ENCODE measurements at places on chromosomes 4 and X.

DNA sequence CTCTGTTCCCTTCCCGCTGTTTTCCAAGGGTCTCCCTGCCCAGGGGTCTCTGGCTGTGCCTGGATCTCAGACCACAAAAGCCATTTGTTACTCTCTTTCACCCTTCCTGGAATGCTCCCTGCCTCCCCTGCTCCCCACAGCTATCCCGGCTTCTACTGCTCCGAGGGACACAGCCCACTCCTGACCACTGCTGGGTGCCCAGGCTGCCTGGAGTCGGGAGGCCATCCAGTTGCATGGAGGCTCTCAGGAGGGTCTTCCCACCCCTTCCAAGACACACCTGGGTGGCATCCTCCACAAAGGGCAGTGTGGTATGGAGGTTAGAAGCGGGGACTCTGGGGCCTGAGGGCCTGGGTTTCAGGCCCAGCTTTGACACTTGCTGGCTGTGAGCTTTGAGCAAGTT, 101.1 kb downstream of the PPP2R2C start:
- DNase-seq, result no peak

DNA sequence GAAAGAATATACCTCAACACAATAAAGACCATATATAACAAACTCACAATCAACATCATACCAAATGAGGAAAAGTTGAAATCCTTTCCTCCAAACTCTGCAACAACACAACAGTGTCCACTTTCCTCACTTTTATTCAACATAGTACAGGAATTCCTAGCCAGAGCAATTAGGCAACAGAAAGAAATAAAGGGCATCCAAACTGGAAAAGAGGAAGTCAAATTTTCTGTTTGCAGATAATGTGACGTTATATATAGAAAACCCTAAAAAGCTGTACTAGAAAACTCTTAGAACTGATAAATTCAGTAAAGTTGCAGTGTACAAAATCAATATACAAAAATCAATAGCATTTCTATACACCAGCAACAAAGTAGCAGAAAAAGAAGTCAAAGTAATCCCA, 107.6 kb downstream of the SOWAHB start:
- DNase-seq, result no peak

- no peak for DNase-seq
Observed at GRCh38 chr4:7381221-7381889, 53.4 kb downstream of the PSAPL1 start.

GRCh38 chr4:136106753-136107152, 1425.5 kb downstream of the PCDH18 start:
- no peak for DNase-seq

- DNase-seq, result no peak
Observed at GRCh38 chrX:7889135-7889534, 38.1 kb downstream of the PNPLA4 start.

DNA sequence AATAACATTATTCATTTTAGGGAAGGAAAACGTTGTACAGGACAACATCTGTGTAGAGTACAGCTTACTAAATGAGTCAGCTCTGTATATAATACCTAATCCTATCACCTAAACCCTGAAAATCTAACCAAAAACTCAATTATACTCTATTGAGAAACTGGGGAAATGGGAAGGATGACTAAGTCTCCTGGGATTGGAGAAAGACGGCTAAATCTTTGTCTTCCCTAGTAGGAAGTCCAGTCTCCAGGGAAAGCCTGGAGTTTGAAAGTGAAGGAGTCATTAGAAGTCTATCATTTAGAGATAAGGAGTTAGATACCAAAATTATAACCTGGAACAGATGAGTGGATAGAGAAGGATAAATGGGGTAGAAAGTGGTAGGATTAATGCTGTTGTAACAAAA, 286.5 kb downstream of the STK32B start:
- DNase-seq, result no peak

- no peak for DNase-seq
Observed at GRCh38 chr4:118957722-118958445, 69.2 kb downstream of the SYNPO2 start.

- DNase-seq, result peak; percentile 50
Observed at GRCh38 chrX:37825215-37825842, 22.0 kb downstream of the DYNLT3 start.

- DNase-seq, result no peak
Observed at GRCh38 chr4:4995103-4995907, 24.0 kb downstream of the CYTL1 start.

- no peak for DNase-seq
Observed at GRCh38 chrX:47515941-47516665, 33.1 kb upstream of the ZNF41 start.

- DNase-seq, result no peak
Observed at GRCh38 chrX:40947276-40947675, 138.0 kb upstream of the USP9X start.

DNA sequence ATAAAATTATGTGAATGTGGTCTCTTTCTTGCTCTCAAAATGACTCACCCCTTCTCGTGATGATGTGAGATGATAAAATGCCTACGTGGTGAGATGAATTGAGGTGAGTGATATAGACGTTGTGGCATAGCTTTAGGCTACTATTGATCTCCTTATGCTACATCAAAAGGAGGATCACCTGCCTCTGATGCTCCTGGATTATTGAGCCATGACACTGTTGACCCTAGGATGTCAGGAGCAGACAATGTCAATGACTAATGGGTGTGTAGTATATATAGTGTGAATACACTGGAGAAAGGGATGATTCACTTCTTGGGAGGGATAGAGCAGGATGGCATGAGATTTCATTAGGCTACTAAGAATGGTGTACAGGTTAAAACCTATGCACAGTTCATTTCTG, 210.7 kb upstream of the PRPS2 start:
- DNase-seq, result no peak

GRCh38 chrX:134525086-134525792, 65.3 kb downstream of the HPRT1 start:
- DNase-seq, result no peak

DNA sequence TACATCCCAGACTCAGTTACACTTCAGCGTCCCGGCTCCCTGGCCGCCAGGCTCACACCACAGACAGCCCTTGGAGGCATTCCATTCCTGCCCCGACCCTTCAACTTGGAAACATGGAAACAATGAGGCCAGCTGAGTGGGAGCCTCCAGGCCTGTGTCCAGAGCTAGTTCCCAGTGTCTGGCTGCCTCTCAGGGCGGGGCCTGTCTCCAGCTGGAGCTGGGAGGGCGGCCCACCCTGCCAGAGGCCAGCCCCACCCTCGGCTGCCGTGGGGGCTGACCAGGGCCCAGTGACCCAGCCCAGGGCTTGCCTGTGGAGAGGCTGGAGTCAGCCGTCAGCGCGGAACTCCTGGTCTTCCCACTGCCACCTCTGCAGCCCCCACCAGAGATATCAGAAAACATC, 37.4 kb upstream of the SPON2 start:
- no peak for DNase-seq

DNA sequence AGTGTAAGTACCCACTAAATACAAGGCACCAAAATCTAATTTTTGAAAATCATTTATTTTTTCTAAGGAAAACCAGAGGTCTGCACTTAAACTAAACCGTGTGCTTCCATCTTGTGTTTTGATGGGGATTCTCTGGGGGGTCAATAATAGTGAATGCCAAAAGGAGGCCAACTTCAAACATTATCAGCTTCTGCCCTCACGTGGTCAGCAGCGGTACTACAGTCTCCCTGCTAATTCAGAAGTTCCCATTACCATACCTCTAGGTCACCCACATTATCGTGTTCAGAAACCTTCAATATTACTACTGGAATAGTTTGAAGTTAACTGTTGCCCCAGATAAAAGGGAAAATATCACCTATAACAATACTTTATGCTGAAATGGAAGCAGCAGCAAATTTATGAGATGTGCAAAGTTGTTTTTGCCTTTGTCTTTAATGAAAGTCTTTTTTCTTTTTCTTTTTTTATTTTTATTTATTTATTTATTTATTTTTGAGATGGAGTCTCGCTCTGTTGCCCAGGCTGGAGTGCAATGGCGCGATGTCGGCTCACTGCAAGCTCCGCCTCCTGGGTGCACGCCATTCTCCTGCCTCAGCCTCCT, 17.3 kb downstream of the CTPS2 start:
- DNase-seq, result peak; percentile 38

GRCh38 chrX:69153060-69153730, 12.1 kb downstream of the PJA1 start:
- no peak for DNase-seq

DNA sequence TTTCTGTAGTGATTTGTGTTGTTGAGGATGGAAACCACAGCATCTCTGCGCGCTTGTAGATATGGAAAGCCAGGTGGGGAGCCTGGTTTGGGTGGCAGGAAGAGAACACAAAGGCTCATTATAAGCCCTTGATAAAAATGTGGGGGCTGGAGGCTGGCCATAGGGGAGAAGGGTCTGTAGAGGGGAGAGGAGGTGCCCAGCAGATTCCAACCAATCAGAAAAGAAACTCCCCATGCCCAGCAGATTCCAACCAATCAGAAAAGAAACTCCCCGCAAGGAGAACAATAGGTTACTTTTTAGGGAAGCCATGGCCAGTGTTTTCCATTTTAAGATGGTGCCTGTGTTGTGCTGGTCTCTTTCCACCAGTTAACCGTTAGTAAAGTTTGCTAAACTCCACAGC, 9.8 kb upstream of the CENPU start:
- DNase-seq, result no peak

GRCh38 chrX:18792828-18793227, 85.4 kb downstream of the PPEF1 start:
- DNase-seq, result no peak

DNA sequence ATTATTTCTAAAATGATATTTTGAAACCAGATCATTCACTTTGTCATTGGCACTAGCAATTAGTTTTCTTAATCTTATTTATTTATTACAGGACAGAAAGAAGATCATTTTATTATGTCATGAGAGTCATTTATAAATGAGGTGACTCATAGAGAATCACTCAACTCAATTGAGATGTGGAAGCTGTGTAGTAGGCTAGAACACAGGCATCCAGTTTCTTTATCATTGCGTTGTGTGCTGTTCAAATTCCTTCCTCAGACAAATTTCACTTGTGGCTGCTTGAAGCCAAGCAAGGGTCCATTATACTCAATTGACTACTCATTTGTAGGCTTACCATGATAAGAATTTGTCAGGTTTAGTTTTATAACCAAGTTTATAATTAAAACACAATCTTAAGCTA, 87.6 kb downstream of the MRPL1 start:
- DNase-seq, result no peak

GRCh38 chr4:56870946-56871345, 36.8 kb upstream of the REST start:
- no peak for DNase-seq

- no peak for DNase-seq
Observed at GRCh38 chrX:11766487-11766886, 8.4 kb downstream of the MSL3 start.

GRCh38 chrX:109890910-109891502, 111.9 kb upstream of the TMEM164 start:
- DNase-seq, result peak; percentile 33

- DNase-seq, result no peak
Observed at GRCh38 chr4:28548594-28548993, 1688.0 kb downstream of the STIM2 start.

- DNase-seq, result no peak
Observed at GRCh38 chrX:110341189-110342035, 17.2 kb upstream of the RTL9 start.

- no peak for DNase-seq
Observed at GRCh38 chr4:86098691-86099090, 261.2 kb downstream of the MAPK10 start.

GRCh38 chr4:110508827-110509710, 33.1 kb downstream of the ENPEP start:
- DNase-seq, result no peak

DNA sequence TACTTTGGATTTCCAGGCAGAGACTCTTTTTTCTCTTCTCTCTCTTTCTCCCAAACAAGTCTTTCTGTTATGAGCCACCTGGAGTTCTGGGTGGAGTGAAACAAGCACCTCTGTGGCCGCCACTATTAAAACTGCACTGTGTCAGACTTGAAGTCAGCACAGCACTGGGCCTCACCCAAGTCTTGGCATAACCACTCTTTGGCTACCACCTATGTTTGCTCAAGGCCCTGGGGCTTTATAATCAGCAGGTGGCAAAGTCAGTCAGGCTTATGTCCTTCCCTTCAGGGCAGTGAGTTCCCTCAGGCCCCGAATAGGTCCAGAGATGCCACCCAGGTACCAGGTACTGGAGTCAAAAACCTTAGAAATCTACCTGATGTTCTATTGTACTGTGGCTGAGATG, 52.4 kb downstream of the ITIH6 start:
- DNase-seq, result no peak

- DNase-seq, result peak; percentile 12
Observed at GRCh38 chr4:110085131-110085530, 113.3 kb downstream of the ELOVL6 start.

- no peak for DNase-seq
Observed at GRCh38 chr4:145822181-145822580, 116.4 kb downstream of the ZNF827 start.

- DNase-seq, result no peak
Observed at GRCh38 chr4:73443224-73443623, 7.2 kb downstream of the AFP start.

- no peak for DNase-seq
Observed at GRCh38 chr4:20431543-20431951, 179.8 kb downstream of the SLIT2 start.

GRCh38 chr4:175947117-175947722, 118.4 kb upstream of the WDR17 start:
- no peak for DNase-seq

- DNase-seq, result no peak
Observed at GRCh38 chrX:42246814-42247213, 323.5 kb upstream of the CASK start.

DNA sequence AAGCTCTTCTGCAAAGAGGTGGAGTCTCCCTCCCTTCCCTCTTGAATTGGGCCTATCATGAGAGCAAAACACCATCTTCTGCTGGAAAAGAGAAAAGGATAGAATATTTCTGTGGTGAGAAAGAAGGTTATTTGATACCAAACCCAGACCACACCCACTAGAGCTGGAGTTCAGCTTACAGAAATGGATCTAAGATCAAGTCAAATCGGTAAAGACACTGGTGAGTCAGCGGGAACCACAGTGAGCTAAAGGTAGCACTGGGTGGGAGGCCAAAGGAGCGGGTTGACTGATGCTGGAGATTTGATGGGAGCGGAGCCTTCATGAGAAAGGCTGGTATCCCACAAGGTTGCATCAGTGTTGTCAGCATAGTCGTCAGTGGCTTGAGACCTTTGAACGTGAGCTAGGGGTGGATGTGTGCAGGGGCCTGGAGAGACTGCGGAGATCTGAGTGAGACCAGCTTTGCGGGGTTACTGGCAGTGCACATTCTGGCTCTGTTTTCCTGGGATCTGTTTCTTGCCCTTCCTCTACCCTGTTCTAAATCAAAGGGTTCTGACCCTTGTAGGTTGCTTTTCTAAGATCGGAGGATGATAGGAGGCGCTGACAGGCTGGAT, 106.4 kb upstream of the SCOC start:
- DNase-seq, result no peak
